Tibial nerve (tissue), 4 donors: ENCODE measurements at places on chromosomes 13 and 19.

DNA sequence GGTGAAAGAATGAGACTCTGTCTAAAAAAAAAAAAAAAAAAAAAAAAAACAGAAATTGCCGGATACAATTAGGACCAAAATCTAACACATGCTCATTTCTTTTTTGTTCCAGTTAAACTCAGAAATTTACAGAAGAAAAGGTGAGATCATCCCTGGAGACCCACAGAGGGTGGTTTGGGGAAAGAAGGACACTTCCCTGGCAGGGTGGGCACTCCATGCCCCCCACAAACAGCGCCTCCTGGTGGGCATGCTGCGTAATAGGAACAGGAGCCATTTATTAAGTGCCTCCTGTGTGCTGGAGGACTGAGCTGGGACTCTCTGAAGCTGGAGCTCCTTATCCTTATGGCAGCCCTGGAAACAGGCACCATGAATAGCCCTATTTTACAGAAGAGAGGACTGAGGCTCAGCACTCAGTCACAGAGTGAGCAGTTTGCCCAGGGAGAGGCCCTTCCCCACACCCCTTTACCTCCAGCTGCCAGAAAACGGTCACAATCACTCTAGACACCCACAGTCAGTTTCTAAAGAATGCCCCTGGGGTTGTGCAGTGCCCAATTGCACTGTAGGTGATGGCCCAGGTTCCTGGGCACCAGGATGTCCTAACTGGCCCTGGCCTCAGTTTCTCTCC lies 10.1 kb downstream of the C19orf38 start:
- no peak for DNase-seq

DNA sequence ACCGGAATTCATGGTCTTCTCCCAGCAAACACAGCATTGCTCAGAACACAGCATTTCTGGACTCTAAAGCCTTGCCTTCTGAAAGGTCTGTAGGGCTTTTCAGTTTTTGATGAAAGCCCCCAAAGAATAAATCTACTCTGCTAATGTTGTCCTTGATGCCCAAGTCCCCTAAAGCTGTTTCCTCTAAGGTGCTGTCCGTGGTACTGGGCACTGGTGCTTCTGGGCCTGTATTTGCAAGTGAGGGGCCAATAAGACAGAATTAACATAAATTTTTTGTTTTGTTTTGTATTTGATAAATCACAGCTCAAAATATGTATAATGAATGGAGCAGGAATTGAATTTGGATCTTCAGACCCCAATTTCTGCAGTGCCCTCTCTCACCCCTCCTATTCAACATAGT lies 12.1 kb upstream of the LGALS13 start:
- no peak for DNase-seq

DNA sequence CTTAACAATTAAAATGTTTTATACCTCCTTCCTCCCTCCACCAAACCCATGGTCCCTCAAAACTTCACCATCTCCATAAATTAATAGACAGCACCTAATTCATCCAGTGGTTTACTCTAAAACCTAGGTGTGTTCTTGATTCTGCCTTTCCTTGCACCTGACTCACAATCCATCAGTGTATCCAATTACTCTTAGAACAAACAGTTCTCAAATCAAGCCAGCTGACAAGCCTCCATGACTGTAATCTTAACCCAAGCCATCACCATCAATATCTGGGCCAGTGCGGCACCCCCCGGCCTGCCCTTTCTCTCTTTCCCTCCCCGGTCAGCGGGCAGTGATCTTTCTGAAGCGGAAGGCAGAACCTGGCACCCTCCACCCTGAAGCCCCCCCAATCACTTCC lies 75.6 kb downstream of the TNFRSF19 start:
- no peak for DNase-seq

DNA sequence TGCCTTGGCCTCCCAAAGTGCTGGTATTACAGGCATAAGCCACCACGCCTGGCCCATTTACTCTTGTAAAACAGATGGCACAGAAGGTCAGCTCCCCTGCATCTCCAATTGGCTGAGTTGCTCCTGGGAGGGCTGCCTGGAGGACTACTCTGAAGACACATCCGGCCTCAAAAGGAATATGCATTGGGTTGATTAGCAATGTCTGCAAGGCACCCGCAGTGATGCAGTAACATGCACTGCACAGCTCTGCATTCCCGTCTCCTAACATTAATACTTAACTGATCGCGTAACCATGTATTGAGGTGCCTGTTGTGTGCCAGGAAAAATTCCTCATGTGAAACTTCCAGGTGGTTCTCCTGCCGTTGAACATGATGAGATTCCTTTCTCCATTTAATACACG lies 5.0 kb downstream of the ELAVL3 start:
- DNase-seq: no peak

DNA sequence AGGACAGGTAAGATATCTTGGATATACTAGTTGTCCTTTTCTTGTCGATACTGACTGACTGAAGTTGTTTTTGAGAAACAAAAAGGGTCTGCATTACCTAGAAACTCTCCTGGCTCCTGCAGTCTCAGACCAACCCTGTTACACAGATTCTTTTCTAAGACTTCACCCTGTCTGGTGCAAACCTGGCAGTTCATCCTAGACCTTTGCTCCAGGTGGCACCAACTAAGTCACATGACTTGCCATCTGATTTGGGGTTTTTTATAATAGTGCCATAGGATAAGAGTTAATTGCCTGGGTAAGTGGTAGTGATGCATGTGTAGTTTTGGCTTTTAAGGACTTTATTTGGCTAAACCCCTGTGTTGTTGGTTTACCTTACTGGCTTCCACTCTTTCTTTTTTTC lies 14.3 kb downstream of the CHAMP1 start:
- no peak for DNase-seq

DNA sequence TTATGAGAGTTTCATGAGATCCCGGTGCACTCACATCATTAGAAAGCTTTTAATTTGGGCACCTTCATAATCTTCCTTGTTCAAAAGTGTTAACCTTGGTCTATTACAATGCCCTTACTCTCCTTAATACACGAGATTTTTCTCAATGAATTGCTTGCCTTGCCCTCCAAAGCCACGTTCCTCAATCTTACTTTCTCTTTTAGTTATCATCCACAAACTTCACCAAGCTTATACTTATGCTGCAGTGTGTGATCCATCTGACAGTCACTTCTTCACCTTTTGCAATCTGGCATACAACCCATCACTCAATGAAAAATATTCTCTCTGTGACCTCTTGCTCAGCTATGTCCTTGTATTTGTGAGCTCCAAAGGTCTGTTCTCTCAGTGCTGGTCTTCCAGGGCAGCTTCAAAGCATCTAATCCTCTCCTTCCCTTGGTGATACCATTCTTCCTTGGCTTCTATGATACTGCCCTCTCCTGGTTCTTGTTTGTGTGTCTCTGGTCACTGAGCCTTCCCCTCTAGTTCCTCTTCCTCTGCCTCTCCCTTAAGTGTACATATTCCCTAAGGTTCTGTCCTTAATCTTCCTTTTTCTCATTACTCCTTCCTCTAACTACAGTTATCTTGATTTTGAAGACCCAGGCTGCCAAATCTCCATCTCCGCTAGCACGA lies 202.2 kb upstream of the STARD13 start:
- DNase-seq: no peak

DNA sequence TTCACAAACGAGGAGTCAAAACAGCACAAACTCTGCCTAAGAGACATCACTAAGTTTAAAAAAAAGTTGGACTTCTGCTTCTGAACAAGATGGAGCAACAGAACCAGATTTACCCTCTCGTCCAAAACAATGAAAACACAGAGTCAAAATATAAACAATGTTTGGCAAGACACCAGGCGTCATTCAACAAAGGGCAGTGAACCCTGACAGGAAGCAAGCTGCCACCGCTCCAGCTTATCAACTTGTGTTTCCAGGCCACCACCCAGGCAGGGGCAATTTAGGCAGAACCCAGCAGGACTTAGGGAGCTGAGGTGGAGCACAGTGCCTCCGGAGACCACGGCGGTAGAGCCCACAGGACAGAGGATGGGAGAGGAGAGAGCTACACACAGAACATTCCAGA lies 8.6 kb upstream of the NAPA start:
- DNase-seq: no peak

DNA sequence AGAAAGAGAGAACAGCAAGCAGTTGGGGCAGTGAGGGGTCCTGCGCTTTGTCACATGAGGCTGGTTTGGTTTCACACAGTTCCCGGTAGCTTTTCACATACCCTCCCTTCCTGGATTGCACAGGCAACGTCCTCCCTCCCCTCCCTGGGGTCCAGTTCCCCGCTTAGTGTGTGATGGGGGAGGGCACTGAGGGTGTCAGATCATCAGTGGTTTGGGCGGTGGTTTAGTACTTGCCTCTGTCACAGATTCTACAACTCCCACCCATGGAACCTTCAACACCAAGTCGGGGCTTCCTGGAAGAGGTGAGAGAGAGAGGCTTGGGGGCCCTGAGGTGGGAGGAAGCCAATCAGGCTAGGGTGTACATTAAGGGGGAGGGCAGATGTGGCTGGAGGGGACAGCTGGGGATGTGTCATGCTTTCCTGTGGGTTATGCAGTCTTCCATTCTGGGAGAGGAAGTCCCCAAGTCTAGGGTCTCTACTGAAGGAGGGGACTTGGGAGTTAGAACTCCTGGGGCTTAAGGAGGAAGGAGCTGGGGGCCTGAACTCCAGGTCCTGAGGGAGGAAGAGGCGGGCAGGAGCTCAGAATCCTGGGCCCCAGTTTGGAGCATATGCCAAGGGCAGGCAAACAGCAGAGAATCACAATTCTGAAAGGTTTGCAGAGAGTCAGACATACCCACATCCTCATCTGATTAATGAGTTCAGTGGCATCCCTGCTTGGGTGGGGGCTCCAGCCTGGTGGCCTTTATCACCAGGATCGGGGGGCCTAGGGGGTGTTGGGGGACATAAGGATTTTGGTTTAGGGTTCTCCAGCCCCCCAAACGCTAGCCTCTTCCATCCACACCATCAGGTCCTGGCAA lies at the start of gene NKG7:
NKG7 (minus strand) TSS at position 6 of the 856 bp plus-strand sequence. CDS start 119 bp downstream, outside the sequence.
- DNase-seq: no peak

DNA sequence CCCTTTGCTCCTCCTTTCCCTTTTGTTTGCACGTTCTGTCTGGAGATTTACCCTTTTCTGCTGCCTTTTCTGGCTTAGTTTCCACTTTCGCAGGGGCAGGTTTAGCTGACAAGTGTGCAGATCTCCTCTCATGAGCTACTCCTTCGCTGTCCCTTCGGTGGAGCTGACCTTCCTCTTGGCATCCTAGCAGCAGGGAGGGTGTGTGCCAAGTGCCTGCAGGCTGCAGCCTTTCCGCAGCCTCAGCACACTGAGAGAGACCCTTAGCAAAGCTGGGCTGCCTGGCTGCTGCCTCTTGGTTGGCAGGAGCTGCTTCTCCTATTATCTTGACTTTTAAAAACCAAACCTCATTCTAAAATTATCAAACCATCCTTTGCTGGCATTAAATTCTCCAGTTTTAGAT lies 132.5 kb downstream of the DNAJC3 start:
- DNase-seq: no peak

- peak; percentile 75 for DNase-seq
Measured at GRCh38 chr13:113836768-113837559, 26.9 kb downstream of the GAS6 start.

DNA sequence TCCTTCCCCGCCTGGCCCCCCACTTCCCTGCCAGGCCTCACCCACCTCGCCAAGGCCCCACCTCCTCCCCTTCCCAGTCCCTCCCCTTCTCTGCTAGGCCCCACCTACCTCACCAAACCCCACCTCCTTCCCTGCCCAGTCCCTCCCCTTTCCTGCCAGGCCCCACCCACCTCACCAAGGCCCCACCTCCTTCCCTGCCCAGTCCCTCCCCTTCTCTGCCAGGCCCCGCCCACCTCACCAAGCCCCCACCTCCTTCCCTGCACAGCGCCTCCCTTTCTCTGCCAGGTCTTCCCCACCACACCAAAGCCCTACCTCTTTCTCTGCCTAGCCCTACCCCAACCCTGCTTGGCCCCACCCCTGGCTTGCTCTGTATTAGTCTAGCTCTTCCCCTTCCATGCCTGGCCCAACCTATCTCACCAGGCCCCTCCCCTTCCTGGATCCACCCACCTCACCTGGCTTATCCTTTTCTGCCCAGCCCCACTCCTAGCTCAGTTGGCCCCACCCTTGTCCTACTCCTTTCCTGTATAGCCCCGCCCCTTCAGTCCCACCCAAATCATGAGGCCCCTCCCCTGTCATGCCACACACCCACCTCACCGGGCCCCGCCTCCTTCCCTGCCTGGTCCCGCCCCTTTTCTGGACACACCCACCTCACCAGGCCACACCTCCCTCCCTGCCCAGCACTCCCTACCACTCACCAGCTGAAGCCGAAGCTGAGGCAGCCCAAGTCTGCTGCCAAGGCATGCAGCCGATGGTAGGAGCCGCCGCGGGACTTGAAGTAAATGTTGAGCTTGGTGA lies 16.2 kb downstream of the CERS1 start:
- no peak for DNase-seq

DNA sequence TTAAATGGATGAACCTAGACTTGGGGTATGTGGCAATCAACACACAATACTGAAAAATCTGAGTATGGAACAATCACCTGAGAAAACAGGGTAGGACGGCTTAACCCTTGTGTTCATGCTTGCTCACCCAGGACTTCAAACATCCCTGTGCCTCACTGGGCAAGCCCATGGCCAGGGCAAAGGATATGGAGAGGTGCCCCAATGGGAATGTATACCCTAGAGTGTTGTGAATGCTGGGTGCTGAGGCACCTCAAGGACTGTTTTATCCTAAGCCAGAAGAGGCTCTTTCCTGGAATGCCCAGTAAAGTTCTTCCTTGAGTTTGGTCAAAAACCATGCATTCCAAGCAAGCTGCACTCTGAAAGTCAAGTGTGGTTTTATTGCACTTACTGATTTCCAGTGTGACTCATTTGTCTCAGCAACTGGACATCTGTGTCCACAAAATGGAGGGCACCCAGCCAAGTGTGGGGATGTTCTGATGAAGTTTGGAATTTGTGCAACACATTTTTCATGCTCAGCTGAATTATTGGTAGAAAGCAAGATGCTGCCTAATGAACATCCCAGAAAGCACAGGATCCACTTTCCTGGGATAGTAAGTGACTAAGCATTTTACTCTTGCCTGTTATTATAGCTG lies 531.3 kb downstream of the RFC3 start:
- peak; percentile 77 for DNase-seq

- DNase-seq: no peak
Measured at GRCh38 chr19:1470055-1470304, 9.0 kb downstream of the C19orf25 start.

GRCh38 chr19:47231215-47232054 lies 436 bp upstream of the BBC3 start:
- DNase-seq: peak; percentile 83

GRCh38 chr19:3276341-3276799 lies 51.9 kb downstream of the CELF5 start:
- no peak for DNase-seq

DNA sequence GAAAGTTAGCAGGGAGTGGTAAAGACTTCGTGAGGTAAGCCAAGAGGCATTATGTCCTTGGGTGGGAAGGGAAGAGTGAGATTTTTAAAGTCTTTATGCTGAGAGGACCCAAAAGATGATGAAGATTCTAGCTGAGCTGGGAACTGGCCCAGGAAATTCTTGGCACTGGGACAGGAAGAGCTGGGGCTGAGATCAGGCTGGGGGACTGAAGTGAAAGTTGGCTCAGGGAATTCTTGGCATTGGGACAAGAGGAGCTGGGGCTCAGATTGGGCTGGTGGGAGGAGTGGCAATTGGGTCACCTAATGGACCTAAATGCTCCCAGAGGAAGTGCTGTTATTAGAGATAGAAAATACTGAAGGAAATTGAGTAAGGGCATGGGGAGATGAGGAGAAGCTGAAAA lies 8.8 kb downstream of the SCEL start:
- DNase-seq: peak; percentile 25

GRCh38 chr19:43625918-43626579 lies 6.6 kb upstream of the ZNF428 start:
- DNase-seq: no peak

- no peak for DNase-seq
Measured at GRCh38 chr13:100480676-100481075, 107.9 kb downstream of the GGACT start.
